ENCODE measurements at places on chromosomes 2 and 18.

DNA sequence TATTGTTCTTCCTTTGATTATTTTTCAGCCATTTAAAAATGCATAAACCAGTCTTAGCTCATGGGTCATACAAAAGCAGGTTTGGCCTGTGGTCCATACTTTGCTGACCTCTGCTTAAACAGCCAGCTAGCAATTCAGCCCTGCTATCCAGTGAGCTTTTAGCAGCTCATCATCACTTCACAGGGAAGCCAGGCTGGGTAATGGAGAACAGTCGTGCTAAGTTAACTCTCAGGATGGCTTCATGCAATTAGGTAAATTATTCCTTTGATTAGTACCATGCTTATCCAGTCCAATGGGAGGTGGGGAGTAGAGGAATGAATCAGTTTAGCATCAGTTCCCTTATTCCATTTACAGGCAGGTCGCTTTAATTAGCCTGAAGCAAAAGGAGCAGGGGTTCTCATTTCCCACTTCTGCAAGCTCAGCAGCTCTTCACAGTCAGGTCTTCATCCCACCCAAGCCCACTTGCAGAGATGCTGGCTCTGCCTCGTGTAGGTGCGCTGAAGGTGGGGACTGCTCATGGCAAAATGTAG lies 109.8 kb upstream of the ALPP start:
- no peak for DNase-seq

- DNase-seq, result no peak
Measured at GRCh38 chr2:67322353-67323001, 74.7 kb upstream of the ETAA1 start.

DNA sequence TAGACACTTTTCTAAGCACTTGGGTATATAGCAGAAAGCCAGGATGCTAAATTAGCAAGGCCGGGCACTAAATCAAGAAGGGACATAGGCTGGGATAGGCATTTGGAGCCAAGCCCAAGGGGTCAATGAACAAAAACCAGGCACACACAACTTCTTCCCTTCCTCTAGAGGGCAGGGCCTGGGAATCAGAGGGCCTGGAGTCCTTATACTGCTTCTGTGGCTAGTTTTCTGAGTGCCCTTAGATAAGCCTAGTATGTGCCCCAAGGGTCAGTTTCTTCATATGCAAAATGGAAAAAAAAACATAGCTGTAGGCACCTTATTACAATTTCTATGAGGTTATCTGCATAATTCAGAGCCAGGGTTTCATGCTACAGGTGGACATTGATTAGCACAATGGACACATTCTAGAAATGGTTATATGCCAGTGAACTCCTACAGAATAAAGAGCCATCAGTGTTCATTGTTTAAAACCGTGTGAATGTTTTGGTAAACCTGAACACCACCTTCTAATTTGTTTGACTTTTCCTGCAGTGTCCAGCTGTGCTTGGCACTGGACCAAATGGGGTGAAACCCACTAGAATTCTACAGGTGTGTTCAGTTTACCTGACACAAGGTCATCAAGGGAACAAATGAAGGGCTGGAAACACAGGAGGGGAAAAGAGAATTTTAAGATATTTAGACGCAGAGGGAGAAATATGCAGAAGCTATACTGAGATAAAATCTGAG lies 49.6 kb downstream of the PAX8 start:
- no peak for DNase-seq

GRCh38 chr2:27973592-27973991 lies 83.1 kb downstream of the BABAM2 start:
- no peak for DNase-seq

- no peak for DNase-seq
Measured at GRCh38 chr2:214577769-214578168, 166.9 kb downstream of the VWC2L start.

DNA sequence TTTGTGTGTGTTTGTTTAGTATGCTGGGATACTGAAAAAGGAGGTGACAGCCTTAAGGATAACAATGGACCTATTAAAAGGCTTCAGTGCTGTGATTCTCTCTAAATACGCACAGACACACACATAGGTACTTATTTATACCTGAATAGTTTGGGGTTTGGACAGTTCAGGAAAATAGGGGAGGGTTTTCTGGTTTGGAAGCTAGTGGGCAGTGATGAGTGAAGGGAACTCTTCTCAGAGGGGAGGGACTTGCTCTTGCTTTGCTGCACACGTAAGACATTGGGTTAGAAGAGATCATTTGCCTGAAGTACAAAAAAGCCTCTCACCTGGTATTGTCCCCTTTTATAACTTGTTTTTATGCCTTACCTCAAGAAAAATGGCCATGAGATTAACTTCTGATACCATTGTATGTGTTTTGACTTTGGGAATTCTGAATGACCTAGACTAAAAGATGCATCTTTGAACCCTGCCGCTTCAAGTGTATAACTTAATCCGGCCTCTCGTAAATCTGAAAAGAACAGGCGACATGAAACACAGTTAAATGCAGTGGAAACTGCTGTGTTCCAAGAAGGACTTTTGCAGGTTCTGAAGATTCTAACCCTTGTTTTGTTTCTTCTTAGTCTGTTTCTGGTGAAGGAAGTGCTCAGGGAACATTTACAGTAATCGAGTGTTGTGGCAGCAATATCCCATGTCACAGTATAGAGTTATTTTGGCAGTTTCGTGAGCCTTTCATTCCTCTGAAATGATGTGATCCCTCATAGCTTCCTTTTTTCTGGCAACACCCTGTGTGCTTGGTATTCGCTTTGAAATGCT lies 2.5 kb downstream of the CRIM1 start:
- no peak for DNase-seq

DNA sequence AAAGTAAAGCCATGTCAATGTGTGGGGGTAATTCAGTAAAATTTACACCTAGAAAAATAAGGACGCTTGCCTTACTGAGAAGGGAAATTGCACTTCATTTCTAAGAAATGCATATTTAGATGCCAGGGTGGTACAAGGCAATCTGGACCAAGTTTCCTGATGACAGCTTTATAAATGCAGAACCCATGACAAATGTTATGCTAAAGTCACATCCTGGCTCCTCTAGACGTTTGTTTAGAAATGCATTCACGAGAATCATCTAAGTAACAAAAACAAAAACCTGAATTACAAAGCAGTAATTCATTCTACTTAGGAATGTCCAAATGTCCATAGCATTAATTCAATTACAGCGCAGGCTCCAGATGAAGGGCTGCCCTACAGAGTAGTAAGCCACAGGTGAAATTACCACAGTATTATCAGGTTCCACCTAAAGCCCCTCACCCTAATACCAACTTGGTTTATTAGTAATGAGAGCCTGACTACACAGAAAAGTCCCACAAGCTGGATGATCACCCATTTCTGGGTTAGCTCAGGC lies 49.8 kb downstream of the REV1 start:
- DNase-seq, result no peak

DNA sequence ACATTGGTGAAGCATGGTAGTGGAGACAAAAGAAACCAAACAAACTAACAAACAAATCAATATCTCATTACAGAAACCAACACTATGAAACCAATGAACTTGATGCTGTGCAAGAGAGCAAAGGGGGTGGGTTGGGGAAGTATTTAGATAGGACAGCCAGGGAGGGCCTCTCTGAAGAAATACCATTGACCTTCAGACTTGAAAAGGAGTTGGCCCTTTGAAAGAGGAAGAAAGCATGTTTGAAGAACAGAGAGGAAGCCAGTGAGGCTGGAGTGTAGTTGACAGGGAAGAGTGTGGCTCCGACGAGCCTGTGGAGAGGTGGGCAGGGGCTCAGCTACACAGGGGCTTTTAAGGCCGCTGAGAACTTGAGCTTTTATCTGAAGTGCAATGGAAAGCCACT lies 151.0 kb upstream of the GATA6 start:
- no peak for DNase-seq

DNA sequence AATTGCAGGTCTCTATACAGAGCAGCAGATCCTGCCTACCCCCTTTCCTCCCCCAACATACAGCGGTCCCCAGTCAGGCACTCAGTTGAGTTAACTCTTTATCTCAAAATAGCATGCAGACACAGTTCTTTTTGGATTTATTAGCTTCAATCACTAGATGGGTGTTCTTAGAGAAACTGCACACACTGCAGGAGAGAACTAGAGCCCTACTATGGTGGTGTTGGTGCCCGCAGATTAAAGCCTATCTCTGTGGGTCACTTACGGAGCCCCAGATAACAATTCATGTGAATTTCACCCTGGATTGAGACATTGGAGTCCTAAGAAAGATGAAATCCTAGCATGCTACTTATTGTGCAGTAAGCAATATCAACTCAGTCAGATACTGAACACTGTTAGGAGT lies 11.9 kb downstream of the ADD2 start:
- DNase-seq, result no peak

- no peak for DNase-seq
Measured at GRCh38 chr2:22485486-22485885, 899.5 kb upstream of the KLHL29 start.

DNA sequence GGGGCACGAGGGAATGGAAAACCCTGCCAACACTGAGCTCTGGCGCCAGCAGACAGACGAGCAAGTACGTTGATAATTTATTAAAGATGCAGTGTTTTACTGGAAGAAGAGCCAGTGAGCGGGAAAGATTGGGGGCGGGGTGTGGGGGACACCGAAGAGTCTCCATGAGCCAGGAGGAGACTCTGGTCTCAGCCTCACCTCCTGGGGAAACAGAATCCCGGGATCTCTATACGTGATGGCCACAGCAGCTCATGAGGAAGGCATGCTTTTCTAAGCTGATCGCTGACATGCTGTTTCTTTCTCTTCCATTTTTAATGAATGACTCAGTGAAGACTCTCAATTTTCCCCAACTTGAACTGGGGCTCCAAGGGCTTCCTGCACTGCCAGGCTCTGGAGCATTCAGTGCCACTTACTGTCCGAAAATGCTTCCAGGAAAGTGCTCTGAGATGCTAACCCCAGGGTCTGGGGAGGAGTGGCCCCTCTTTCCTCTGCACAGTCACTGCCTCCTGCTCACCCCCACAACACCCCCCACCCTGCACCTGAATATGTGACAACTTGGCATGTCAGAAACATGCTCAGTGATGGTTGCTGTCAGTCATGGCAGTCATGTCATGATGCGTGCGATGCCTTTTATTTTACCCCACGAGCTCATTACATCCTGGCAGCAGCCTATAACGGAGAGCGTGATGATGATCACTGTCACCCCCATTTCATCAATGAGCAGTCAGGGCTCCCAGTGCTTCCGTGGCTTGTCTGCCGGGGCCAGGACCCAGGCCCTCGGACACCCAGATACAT lies 164.2 kb upstream of the CAPN13 start:
- no peak for DNase-seq

- DNase-seq, result no peak
Measured at GRCh38 chr18:43113220-43113895, 2.1 kb downstream of the RIT2 start.

DNA sequence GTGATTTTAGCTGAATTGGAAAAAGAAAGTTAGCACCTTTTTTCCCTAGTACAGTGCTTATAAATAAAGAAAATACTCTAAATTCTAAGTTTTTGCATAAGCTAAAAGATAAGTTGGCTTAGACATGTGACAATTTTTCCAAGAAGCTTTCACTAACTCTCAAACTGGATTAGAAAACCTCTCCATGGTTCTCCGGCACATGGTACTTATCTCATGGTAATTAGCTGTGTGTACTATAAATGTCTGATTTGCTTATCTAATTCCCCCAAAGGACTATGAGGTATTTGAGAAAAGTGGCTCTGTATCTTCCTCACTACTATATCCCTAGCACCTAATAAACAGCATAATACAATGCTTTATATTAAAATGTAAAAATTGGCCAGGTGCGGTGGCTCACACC lies 71.1 kb downstream of the ROCK1 start:
- no peak for DNase-seq

GRCh38 chr2:137050949-137051348 lies 285.6 kb downstream of the THSD7B start:
- DNase-seq, result no peak

DNA sequence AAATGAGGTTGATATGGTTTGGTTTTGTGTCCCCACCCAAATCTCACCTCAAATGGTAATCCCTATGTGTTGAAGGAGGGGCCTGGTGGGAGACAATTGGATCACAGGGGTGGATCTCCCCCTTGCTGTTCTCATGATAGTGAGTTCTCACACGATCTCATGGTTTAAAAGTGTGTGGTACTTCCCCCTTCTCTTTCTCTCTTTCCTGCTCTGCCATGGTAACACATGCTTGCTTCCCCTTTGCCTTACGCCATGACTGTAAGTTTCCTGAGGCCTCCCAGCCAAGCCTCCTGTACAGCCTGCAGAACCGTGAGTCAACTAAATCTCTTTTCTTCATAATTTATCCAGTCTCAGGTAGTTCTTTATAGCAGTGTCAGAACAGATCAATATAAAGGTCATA lies 24.7 kb upstream of the FAM124B start:
- DNase-seq, result no peak

GRCh38 chr2:164671664-164672396 lies 50.5 kb upstream of the GRB14 start:
- no peak for DNase-seq

GRCh38 chr2:217110550-217110949 lies 250.7 kb upstream of the TNP1 start:
- no peak for DNase-seq

- DNase-seq, result no peak
Measured at GRCh38 chr2:29573612-29574011, 347.8 kb downstream of the ALK start.

DNA sequence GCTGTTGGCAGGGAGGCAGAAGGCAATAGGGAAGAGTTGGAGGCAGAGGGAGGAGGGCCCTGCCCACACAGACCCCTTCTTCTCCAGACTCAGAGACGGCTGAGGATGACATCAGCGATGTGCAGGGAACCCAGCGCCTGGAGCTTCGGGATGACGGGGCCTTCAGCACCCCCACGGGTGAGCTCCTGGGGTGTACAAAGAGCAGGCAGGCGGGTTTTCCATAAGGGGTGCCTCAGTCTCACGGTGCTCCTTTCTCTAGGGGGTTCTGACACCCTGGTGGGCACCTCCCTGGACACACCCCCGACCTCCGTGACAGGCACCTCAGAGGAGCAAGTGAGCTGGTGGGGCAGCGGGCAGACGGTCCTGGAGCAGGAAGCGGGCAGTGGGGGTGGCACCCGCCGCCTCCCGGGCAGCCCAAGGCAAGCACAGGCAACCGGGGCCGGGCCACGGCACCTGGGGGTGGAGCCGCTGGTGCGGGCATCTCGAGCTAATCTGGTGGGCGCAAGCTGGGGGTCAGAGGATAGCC lies 10.0 kb downstream of the SPEG start:
- DNase-seq, result no peak

DNA sequence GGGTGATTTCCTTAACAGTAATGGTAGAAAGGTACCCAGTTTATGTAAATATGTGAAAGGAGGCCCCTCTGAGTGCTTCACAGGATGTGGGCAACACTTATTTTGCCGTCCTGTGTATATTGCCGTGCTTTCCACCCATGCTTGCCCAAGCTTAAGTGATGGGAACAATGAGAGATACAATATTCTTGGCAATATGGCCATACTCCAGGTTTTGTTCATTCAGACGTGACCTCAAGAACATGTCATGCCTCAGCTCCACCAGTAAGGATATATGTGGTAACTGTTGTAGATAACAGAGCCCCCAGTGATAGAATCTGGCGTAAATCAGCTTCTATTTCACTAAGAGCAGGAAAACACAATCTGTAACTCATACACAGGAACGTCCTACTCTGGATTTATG lies 318.7 kb downstream of the PTPRM start:
- no peak for DNase-seq

GRCh38 chr2:111029181-111029927 lies 91.4 kb upstream of the BCL2L11 start:
- DNase-seq, result no peak

All from stimulated activated CD8-positive, alpha-beta memory T cell treated with anti-CD3 and anti-CD28 coated beads, Interleukin-4, amount 100 ng/mL, for 1 hour (primary cell).